H4 (cell line): ENCODE measurements at places on chromosomes 11 and 22.
A peak's percentile ranks its signal among the peaks of the same experiment; 100 is the strongest.

GRCh38 chr11:92495107-92495793 is 270.6 kb downstream of the FAT3 start:
- DNase-seq = no peak

GRCh38 chr11:5473921-5474320 is 14.6 kb upstream of the OR52D1 start:
- no peak for DNase-seq

GRCh38 chr22:20206709-20207215 is 55.9 kb upstream of the CCDC188 start:
- DNase-seq = no peak

DNA sequence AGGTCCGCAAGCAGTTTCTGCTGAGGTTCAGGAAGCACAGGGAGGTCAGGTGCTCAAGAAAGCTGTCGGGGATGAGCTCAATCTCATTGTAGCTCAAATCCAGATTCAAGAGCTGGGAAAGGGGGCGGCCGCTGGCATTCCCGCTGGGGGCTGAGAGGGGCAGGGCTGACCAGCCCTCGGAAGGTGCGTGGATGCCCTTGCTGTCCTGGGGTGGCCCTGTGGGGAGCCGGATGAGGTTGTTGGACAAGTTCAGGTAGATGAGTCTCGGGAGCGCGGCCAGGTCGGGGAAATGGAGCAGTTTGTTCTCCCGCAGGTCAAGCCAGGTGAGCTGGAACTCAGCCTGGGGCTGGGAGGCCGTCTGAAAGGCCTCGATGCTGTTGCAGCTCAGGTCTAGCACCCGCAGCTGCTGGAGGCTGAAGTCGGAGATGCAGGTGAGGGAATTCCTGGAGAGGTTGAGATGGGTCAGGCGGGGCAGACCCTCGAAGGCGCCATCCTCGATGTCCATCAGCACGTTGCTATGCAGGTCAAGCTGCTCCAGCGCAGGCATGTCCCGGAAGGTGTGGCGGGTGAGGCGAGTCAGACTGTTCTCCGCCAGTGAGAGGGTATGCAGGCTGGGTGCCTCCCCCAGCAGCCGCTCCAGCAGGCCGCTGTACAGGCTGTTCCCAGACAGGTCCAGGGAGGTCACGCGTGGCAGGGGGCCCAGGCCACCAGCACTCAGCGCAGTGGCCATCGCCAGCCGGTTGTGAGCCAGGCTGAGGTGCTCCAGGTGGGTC is 9.8 kb downstream of the LRRC32 start:
- DNase-seq = no peak

GRCh38 chr22:45317551-45318167 is 7.9 kb downstream of the FAM118A start:
- DNase-seq = peak; percentile 76

DNA sequence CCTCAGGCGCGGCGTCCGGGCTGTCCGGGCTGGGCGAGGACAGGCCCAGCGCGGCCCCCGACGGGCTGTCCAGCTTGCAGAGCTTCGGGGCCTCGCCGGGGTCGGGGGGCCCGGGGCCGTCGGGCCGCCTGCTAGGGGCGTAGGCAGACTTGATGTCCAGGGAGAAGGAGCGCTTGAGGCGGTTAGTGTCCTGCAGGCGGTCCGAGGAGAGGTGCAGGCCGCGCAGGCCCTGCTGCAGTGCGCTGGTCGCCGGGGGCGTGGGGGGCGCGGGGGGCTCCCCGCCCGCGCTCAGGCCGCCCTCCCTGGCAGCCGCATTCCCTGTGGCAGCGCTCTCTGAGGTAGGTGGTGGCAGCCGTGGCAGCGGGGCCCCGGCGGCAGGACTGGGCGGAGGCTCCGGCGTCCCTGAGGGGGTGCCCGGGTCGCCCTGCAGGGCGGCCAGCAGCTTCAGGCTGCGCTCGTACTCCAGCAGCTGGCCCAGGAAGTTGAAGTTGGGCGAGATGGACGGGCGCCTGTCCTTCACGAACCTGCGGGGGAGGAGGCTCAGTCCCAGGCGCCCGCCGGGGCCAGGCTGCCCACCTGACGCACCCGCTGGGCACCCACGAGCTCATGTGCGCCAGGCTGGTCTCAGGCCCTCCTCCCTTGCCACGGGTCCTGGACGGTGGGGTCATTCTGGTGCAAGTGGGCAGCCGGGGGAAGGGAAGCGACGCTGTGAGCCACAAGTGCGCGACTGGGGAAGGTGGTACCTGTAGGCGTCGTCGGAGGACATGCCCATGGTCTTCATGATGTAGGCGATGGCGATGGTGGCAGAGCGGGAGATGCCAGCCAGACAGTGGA is 14.8 kb downstream of the DUSP8 start:
- DNase-seq = no peak

- DNase-seq = no peak
These were observed 13.8 kb upstream of the TFIP11 start for GRCh38 chr22:26525946-26526564.

DNA sequence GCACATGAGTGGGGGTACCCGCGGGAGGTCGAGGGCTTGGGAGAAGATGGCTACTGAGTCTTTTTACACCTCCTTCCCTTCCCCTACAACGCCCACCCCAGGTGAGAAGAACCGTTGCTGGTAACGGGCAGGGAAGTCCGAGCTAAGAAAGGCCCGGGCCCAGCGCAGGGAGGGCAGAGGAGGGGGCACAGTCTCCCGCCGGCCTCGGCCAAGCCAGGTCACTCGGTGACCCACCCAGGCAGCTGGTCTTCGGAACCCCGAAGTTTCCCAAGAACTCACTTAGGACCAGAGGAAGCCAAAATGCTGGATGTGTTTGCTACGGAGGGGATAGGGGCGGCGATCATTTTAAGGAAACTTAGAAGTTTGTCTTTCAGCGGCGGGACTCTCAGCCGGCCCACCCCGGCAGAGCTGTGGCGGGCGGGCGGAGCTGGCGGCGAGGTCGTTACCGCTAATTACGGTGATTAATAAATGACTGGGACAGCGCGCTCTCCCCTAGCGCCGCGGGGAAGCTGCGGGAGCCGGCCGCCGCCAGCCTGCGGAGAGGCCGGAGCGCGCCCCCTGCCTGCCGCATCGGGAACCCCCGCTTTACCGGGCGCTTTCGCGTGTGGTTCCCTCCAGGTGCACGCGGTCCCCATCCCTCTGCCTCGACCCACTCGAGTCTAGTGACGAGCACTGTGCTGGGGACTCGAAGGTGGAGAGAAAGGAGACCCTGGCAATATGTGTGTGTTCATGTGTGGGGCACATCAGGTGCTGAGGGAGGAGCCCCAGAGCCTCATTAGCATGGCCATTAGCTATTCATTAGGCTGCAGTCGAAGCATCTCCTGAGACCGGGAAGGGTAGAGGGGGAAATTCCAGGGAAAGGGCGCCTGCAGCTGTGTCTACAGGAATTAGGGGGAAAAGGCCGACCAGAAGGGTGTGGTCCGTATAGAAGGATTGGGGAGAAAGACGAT is 945 bp downstream of the ROBO3 start:
- no peak for DNase-seq
